Activated T-cell treated with anti-CD3 and anti-CD28 coated beads, Interleukin-2, amount 50 U/mL, for 1 hour (primary cell): ENCODE measurements at places on chromosomes 3 and 15.

GRCh38 chr3:78293284-78293683 lies 1253.4 kb downstream of the ROBO2 start:
- DNase-seq, result no peak

DNA sequence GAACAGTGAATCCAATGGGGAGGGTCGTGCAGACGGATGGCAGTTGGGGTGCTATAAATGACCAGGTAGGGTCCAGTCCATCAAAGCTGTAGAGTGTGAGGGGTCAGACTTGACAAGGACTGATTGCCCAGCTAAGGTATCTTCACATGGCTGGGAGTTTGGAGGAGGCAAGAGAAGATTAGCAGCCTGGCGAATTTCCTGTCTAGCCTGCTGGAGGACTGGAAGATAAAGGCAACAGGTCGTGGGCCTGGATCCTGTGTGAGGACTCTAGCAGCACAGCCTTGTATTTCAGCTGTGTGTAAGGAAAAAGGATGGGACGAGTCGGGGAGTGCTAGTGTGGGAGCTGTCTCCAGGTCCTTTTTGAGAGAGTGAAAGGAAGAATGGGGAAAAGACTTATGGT lies 17.6 kb downstream of the CCR5AS start:
- DNase-seq, result no peak

GRCh38 chr3:30811151-30811795 lies 83.2 kb downstream of the GADL1 start:
- no peak for DNase-seq

DNA sequence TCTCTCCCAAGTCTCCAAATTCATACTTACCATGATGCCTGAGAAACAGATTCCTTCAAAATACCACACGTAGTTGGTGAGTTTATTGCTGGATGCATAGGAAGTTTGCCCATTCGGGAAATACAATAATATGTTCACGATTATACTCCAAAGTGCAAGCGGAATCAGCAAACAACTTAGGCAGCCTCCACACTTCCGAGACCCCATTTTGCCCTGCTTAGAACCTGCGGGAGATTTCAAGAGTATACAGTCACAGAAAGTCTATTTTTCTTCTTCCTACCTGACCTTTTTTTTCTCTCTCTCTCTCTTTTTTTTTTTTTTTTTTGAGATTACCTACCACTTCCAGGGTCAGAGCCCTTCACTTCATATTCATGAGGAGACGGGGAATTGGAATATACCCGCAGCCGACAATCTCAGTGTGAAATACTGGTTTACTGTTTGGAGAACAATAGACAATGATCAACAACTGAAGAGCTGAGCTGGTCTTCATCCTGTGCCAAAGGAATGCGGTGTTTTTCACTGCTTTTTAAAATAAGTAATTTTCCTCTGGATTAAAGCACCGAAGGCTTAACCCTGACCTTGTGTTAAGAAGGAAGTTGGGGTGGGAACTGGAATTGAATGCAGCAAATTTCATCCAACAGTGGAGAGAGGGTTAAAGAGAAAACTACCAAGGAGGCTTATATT lies at the start of gene TM4SF18:
Gene TM4SF18, minus strand, starts transcription at position 461 of the 684 bp plus-strand sequence. Its CDS starts 254 bp downstream, at position 207.
- no peak for DNase-seq

DNA sequence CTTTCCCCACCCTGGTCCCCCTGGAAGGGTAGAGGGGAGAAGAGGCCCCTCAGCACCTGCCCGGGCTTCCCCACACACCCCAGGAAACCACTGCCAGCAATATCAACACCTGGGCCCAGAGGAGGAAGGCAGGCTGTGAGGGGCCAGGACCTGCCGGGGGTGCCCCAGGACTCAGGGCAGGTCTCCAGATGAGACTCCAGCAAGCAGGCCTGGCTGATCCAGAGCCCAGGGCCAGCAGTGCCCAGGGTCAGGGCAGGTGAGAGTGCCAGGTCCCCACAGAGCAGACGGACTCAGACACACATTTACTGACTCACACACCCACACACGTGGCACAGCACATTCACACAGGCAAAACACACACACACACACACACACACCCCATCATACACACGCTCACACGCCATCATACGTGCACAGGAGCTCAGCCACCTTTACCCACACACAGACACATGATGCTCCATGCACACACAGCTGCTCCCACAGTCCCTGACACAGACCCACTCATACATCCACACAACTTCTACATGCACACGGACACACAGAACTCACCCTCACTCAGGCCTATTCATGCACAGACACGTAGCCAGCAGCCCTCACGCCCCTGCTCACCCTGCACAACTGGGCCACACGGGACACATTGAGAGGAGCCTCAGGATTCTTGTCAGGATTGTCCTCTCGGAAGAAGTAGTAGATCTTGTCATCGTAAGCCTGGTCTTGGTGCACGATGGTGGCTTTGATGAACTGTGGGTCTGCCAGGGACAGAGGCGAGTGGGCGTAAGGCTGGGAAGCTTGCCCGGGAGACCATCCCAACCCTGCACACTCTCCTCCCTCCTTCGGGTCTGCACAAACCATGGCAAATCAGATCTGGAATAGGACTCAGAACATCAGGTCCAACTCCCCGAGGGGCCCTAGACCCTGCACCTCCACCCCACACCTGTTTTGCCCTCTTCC lies 17.5 kb downstream of the SEMA7A start:
- no peak for DNase-seq

- no peak for DNase-seq
These were observed 58.7 kb downstream of the TPRA1 start for GRCh38 chr3:127531821-127532220.

- DNase-seq, result peak; percentile 7
These were observed 12.7 kb downstream of the KLF15 start for GRCh38 chr3:126344380-126345041.

- DNase-seq, result no peak
These were observed 215.1 kb upstream of the UBE2E1 start for GRCh38 chr3:23590424-23591273.

- no peak for DNase-seq
These were observed 115.4 kb upstream of the GADL1 start for GRCh38 chr3:31009881-31010280.

DNA sequence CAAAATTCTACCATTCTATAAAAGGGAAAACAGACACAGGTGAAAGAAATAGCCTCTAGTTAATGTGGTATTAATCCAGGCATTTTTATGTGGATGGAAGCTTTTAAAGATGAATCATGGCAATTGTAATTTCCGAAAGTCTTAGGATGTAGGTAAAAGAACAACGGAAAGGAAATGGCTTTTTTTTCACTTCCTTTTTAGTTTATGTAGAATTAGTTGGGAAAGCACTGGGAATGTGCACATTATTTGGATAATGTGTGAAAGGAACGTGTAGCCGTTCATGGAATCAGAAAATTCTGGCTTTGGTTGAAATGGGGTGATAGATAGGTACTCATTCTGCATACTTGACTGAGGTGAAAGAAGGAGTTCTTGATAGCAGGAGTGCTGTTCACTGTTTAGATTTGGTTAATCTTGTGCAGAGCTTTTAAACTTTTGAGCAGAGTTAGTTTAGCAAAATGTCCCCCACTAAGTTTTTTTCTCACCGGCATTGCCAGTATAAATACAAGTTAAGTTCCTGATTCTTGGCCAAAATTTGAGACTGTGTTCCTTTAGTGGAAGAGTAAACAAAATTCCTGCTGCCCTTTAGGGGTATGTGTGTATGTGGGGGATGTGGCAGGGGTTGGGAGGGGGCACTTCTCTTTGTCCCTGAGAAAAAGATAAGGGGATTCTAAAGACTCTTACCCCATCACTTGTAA lies 20.2 kb upstream of the UTS2B start:
- DNase-seq, result no peak

GRCh38 chr3:58654466-58654865 lies 12.1 kb downstream of the FAM3D start:
- no peak for DNase-seq

DNA sequence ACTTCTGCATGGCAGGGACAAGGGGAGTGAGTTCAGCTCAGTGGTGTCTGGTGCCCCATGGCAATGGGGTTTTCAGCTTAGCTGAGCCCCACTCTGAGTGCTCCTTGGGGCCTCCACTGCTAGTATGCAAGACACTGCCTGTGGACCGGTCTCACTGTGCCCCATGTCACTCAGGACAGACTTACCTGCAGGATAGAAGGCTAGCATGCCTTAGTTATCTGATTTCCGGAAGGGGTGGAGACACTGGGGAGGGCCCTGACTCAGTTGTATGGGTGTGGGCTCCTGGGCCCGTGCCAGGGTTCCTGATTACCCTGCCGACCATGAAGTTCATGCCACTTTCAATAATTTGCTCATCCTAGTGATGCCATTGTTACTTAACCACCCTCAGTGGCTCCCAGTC lies 4.3 kb upstream of the SLC6A20 start:
- no peak for DNase-seq

DNA sequence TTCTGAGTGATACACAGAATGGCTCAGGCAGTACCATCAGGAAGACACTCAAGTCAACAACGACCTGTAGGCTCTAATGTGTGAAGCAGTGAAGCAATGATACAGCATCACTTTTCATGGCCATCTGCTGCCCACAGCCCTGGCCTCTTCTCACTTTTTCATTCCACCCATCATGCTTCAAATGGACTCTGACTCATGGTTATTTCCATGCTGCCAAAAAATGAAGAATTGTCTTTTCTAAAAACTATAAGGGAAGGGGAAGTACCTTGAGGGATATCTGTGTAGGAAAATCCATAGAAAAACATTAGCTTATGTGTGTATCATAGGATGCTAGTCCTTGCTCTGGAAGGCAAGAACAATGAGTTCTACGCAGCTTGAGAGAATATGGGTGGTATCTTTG lies 11.5 kb downstream of the HGD start:
- no peak for DNase-seq

DNA sequence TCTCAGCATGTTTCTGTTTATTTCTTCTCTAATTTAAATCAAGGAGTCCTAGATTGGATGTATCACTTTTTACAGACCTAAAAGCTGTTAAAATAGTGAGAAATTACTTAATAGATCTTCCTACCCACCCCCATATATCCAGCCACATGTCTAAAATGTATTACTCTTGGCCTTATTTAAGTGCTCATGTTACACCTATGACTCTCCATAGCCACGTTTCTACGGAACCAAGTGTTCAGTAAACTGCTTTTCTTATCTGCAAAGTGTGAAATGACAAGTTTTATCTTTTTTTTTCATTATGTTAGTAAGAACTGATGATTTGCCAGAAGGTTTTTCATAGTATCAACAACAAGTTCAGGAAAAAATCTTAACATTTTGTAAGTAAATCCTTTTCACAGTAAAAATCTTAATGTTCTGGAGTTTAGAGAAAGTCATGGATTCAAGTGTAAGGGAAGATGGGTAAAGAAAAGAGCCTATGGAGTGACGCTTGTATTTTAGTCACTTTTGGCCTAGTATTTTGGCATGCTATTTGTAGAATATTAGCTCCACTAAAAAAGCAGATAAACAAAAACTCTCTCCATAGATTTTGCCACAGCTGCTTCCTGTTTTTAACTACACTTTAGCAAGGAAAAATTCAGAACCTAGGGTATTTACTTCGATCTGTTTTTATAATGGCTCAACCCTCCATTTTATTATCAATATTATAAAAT lies 41.2 kb upstream of the IGSF10 start:
- DNase-seq, result no peak
